NT2/D1 (cell line): ENCODE measurements at places on chromosomes 7 and 10.

DNA sequence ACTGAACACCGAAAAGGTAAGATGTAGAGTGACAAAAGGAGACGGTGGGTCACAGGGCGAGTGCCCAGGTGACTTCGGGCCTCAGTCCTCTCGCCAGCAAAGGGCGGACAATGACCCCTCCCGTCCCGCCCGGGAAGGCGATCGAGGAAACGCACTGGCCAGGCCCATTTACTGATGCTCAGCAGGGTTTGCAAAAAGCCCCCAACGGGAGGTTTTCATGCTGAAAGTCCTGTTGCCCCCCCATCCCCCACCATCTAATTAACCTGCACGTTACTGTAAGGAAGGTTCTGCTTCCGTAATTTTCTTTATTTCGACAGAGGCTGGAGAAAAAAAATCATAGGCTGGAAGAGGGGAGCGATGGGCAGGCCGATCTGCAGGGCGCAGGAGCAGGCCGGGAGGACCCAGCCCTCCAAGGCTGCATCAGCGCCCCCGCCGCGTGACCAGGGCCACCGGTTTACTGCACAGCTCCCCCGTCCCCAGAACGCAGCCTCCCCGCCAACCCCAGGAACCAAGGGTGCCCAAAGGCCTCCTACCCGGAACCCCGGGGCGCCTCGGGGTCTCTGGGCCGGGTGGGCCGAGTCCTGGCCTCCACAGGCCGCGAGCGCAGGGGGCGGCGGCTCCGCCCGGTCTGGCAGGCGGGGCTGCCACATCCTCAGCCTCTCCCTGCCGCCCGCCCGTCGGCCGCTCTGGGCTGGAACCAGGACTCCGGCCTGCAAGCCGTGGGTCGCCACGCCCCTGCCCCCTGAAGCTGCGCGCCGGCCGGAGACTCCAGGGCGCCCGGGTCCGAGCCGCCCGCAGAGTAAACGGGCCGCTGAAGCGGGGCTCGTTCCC, 613 bp downstream of the OAT start:
- DNase-seq, result no peak

- DNase-seq, result no peak
These were observed at the start of gene CFAP46 for GRCh38 chr10:132942101-132943057. TSS of gene CFAP46 (minus strand) at chr10:132942570. CDS start at chr10:132942484, 86 bp downstream.

- no peak for DNase-seq
These were observed 152.9 kb upstream of the INHBA start for GRCh38 chr7:41855798-41856197.

- no peak for DNase-seq
These were observed 293.3 kb downstream of the USP6NL start for GRCh38 chr10:11317936-11318670.

DNA sequence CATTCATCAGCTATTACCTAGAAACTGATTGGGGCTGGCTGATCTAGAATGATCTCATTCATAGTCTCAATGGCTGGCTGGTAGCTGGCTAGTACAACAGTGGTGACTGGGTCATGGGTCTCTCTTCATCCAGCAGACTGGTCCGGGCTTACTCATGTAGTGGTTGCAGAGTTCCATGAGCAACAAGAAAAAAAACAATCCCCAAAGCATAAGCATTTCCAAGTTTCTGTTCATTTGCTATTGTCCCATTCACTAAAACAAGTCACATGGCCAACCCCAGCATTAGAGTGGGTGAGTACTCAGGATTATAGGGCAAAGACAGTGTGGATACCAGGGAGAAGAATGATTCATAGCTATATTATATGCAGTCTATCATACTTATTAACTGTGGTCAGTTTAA, 85.2 kb upstream of the SEMA3C start:
- DNase-seq, result no peak

DNA sequence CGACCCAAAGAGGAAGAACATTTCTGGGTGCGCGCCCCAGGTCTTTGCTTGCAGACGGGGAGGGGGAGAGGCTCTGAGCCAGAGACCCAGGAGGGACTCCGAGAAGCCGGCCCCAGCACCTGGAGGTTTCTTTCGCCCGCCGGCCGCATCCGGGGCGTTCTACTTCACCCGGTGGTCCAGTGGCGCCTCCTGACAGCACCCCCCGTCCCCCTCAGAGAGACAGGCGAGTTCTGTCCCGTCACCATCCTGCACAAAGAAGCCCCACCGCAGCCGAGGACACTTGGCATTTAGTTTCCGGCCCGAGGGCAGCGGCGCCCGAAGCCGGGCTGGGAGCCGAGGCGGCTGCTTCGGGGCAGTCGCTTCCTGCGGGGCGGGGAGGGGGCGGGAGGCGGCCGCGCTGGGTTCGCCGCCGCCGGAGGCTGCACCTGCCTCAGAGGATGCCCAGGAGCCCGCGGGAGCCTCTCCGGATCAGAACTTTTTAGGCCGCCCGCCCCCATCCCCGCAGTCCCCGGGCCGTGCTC, at the start of gene TMEM178B:
TSS of gene TMEM178B (plus strand) at position 424 of the 521 bp plus-strand sequence.
- DNase-seq, result no peak

DNA sequence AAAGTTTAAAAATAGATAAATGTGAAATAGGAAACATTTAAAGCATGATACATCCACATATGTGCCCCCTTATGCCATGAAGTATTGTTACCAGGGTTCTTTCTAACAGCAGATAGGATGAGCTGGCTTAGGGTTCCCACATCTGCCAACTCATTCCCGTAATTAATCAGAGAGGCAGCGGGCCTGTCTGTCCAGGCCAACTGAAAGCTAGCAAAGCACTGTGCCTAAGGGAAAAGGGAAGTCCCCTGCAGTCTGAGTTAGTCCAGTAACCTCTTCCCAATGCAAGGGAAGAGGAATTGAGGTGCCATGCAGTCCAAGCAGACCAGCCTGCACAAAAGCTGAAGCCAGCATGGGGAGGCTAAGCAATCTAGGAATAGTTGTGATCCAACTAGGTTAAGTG, 18.3 kb upstream of the ZC3HAV1L start:
- DNase-seq, result no peak

GRCh38 chr7:127253281-127254162, 781 bp upstream of the GRM8 start:
- peak; percentile 59 for DNase-seq

GRCh38 chr10:118454211-118454610, 112.1 kb upstream of the FAM204A start:
- no peak for DNase-seq

DNA sequence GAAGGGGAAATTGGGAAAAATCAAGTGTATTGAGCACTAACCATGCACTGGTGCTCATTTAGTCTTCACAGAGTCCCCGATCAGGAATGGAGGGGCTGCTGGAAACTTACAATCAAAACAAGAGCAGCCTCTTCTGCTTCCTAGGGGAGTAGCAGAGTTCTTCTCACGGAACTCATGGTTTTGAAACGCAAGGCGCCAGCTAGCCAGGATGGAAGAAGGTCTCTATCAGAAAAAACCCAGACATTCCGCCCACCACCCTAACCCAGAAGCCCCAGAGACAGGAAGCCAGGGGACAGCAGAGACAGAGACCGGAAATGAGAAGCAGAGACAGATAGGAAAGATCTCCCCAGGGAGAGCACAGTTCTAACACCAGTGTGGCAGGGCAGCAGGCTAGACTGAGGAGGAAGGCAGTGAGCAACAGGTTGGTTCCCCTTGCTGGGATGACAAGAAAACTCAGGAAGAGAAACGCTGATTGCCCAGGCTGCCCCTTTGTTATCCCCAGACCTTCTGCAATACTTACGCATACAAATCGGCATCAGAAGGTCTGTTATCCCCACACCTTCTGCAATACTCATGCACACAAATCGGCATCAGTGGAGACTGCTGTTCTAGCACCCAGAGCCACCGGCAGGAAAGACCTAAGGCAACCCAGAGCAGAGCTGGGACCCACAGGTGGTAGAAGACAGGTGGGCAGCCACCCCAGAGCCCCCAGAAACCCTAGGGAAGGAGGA, 99.2 kb downstream of the CPXM2 start:
- DNase-seq, result no peak

DNA sequence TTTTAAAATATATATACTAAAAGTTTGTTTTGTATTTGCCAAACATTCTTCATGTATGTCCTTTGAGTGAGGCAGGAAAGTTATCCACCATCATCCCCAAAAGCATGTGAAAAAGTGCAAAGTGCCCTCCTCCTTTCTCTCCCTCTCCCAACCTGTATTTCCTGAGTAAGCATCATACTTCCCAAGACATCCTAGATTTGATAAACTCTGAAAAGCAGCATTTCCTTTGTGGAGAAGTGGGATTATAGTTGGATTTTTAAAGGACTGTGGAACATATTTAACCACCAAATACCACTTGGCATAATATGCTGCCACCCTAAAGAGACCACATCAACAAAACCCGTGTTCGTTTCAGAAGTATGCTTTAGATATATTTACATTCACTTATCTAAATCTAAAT, 36.9 kb downstream of the NET1 start:
- no peak for DNase-seq

- DNase-seq, result no peak
These were observed 42.6 kb upstream of the INSIG1 start for GRCh38 chr7:155255071-155255470.

- DNase-seq, result no peak
These were observed 141.1 kb downstream of the PKD1L1 start for GRCh38 chr7:47807126-47807525.

DNA sequence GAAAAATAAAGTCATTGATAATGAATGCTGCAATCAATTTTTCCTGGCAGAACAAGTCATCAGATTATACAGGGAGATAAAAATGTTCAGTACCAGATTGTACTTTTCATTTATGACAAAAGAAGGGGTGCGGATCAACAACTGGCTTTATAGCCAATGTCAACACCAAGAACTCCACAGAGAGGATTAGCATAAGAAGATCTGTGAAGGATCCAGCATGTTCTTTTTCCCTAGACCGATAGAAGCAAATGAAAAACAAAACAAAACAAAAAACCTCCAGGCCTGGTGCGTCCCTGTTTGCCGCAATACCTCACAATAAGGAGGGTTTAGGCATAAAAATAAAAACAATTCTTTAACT, 34.7 kb upstream of the PRKAR2B start:
- no peak for DNase-seq

DNA sequence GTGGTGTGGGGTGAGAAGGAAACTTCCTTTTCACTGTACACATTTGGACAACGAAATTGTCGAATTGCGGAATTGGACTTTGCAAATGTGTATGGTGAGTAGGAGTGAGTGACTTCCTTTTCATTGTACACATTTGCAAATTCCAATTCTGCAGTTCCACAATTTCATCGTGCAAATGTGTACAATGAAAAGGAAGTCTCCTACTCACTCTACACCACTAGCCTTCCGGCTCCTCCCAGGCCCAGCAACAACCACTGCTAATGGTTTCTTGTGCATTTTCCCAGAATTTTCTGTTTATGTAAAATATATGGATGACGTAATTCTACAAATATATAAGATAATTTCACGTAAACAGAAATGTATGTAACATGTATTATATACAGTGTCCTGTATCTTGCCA, 118.5 kb downstream of the ARL4A start:
- no peak for DNase-seq

- DNase-seq, result peak; percentile 50
These were observed 73.4 kb downstream of the SHH start for GRCh38 chr7:155738652-155739537.

- no peak for DNase-seq
These were observed 745.9 kb downstream of the GATA3 start for GRCh38 chr10:8800426-8800825.

DNA sequence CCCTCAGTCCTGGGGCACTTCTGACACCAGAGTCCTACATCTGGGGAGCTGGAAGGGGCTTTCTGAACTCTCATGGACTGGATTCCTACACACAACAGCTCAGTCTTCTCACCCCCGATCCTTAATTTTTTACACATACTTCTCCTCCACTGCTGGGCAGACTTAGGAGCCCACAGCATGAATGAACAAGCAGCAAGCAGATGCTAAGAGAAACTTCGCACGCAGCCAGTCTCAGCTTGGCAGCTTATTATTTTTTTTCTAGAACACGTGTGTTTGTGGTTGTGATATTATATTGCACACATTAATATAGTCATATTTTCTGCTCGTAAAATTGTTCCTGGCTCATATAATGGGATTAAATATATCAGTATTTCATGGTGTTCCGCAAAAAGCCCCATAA, 50.9 kb upstream of the LOXL4 start:
- DNase-seq, result no peak

GRCh38 chr10:122142641-122143237, 128.4 kb upstream of the BTBD16 start:
- DNase-seq, result no peak

DNA sequence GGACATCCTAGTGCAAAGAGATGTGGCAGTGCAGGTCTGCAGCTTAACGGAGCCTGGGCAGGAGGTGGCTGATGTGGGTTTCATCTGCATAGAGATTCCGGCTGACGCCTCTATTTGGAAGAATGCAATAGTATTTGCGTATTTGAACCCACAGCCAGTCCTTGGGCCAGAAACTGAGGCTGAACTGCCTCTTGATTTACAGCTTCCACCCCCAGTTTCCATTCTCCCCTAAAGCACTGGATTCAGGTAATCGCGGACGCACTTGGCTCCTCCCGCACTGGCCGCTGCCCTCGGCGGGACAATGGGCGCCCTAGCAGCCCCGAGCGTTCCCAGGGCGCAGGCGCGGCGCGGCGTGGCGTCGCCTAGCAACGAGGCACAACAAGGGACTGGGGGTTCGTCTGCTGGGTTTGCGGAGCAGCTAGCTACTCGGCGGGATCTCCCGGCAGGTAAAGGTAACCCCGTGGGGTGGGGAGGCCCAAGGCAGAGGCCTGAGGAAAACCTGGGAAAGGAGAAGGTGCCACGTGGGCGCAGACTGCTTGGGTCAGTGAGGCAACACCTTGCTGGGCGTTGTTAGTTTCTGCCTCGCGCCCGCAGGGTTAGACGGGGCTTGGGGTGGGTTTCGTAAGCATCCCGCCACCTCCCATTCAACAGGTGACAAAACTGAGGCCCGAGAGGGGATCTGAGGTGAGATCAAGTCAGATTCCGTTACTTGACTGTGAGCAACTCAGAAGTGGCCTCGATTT, at the start of gene ARMC3:
TSS of gene ARMC3 (plus strand) at position 393 of the 743 bp plus-strand sequence. CDS start 3,944 bp downstream, outside the sequence.
- DNase-seq, result peak; percentile 71

DNA sequence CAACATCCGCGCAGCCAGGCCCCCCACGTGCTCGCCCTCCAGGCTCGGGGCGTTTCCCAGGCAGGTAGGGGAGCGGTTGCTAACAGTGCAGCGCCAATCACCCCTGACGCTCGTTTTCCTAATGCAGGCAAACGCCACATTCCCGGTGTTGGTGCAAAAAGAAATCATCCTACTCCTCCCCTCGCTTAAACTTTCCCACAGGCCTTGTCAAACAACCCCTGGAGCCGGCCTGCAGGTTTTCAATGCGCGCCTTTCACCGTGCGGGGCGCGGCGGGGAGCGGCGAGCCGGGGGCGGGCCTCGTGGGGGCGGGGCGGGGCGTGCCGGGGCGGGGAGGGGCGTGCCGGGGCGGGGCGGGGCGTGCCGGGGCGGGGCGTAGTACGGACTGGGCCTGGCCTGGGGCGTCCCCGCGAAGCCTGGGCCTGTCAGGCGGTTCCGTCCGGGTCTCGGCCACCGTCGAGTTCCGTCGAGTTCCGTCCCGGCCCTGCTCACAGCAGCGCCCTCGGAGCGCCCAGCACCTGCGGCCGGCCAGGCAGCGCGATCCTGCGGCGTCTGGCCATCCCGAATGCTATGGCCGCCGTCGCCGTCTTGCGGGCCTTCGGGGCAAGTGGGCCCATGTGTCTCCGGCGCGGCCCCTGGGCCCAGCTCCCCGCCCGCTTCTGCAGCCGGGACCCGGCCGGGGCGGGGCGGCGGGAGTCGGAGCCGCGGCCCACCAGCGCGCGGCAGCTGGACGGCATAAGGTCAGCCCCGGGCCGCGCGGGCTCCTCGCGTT, at the start of gene ECHDC3:
TSS of gene ECHDC3 (plus strand) at position 374 of the 770 bp plus-strand sequence. CDS start at position 569, 195 bp downstream.
- DNase-seq, result peak; percentile 11

GRCh38 chr10:34643620-34644019, 171.5 kb downstream of the PARD3 start:
- DNase-seq, result no peak

GRCh38 chr10:115915429-115915828, 357.6 kb downstream of the GFRA1 start:
- DNase-seq, result no peak

- DNase-seq, result no peak
These were observed 51.1 kb downstream of the LAMB1 start for GRCh38 chr7:107951896-107952295.
